ENCODE measurements at places on chromosomes 7 and 10.

DNA sequence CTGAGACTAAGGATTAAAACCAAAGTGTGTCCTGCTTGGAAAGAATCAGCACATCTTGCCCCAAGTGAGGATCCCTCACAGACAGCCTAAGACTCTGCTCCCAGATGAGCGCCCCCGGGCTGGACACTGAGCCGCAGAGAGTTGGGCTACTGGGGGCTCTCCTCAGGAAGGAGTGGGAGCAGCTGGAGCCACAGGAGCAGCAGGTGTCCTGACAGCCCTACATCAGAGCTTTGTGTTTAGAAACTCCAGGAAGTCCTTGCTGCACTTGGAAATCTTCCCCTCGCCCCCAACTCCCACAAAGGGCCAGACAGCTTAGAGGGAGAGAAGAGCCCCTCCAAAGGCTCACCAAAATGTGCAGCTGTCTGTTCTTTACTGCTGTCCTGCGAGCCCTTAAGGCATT is 172.2 kb downstream of the HERPUD2 start:
- no peak for DNase-seq

DNA sequence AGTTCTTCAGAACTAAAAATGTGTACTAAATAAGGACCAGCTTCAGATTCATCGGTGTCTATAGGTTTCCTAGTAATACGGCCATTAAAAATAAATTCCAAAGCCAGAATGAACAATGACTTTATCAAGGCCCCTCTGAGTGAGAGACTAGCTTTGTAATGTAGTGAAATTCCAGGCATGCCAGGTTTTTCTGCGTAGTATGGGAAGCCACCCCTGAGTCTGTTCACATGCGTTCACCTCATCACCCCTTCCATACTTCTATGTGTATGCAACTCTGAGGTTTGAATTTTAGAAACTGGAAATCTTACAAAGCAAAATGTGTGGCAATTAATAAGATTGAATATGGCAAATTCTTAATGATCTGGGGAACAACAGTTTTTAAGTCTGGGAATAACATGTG is 24.5 kb downstream of the RNF32 start:
- DNase-seq = no peak

DNA sequence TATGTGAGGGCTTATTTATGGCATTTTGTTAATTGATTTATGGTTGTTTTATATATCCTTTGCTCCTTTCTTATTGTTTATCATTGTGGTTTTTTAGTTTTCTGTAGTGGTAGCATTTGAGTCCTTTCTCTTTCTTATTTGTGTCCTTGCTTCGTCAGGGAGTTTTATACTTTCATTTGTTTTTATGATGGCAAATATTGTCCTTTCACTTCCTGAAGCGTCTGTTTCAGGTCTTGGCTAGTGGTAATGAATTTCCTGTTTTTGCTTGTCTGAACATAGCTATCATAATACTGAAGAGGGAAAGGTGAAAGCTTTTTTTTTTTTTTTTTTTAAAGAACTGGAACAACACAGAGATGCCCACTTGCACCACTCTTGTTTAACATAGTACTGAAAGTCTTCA is 228.2 kb downstream of the ATRNL1 start:
- no peak for DNase-seq

DNA sequence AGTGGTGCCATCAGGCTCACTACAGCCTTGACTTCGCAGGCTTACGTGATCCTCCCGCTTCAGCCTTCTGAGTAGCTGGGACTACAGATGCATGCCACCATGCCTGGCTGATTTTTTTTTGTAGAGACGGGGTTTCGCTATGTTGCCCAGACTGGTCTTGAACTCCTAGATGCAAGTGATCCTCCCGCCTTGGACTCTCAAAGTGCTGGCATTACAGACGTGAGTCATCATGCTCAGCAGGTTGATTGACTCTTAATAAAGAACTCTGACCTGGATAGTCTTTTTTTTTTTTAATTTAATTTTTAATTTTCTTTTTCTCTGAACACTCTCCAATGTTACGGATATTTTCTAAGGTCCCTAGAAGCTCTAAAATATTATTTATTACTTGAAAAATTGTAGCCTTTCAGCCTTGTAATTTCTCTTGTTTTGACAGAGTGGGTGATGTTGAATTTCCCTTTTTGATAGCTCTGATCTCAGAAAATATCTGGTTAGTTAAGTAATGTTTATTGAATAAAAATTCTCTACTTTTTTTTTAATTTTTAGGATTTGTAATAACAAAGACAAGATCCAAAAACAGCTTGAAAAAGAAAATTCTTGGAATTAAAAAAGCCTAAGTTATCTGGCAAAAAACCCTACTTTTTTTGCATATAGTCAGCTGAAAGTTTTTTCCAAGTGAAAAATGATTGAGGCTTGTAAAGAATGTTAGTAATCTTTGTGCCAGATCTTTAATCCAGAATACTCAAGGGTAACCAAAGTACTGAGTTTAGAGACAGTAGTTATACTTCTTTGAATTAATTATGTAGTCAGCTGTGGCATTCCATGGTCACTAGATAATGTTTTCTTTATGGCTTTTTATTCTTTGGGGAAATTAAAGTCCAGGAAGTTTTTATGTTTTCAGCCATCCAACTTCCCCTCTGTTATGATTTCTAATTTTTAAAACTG is 26.7 kb downstream of the TBC1D12 start:
- DNase-seq = no peak

DNA sequence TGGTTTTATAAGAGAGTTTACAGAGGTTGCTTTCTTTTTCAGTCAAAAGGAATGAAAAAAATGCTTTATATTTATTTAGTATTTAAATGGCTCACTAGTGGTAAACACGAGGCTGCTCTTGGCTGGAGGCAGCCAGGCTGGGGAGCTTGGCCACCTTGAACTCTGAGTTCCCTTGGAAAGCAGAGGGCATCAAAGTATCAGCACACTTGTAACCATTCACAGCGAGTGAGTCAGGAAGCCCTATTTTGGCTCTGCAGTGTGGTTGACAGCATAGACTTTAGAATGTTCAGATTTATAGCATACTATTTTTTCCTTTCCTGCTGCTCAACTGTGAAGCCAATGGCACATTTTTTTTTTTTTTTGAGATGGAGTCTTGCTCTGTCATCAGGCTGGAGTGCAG is 51.6 kb downstream of the CYCS start:
- no peak for DNase-seq

GRCh38 chr7:76073335-76073990 is 25.6 kb downstream of the MDH2 start:
- no peak for DNase-seq

DNA sequence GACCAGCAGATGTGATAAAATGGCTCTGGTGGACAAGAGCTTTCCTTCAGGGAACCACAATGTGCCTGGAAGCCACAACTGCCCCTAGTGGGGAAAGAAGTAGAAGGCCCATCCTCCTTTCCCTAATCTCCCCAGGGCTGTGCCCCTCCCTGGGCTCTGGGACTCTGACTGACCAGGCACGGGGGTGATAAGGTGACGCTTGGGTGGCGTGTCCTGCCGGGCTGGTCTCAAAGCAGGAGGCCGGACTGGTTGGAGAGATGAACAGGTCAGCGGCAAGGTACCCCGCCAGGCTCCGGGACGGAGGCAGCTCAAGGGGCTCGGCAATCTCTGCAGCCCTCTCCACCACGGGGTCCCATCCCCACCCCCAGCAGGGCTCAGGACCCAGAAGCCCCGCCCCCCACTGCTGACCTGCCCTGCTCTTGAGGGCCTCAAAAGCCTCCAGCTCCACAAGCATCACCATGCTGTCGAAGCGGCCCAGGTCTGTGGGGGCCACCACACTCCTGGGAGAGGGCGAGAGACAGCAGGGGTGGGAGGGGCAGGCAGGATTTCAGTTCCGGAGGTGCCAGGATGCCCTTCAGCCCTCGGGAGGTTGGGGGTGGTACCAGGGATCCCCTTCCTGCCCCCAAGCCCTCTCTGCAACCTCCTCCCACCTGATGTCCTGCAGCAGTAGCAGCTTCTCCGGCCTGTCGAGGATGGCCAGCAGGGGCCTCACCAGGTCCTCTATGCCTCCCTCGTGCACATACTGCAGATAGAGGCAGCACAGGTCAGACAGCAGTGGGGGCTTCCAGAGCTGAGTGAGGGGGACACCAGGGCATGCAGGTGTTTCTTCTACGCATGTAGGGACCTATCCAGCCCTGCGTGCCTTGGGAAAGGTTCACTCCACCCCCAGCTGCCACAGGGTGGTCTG is 12.2 kb downstream of the LZTS2 start:
- DNase-seq = no peak

DNA sequence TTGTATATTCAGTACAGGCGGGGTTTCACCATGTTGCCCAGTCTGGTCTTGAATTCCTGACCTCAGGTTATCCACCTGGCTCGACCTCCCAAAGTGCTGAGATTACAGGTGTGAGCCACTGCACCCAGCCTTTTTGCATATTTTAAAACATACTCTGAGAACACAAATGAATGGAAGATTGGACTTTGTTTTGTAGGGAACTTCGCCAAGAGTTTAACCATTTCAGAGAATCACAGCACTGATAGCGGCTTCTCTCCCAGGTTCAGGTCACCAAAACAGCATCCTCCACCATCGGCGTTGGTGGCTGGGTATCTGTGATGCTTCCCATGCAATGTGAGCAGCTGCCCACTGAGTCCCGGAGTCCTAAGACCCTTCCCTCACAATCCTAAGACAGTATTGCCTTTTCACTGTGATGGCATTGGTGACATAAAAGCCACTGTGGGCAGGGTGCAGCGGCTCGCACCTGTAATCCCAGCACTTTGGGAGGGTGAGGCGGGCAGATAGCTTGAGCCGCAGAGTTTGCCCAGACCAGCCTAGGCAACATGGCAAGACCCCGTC is 42.3 kb upstream of the PSAP start:
- no peak for DNase-seq

DNA sequence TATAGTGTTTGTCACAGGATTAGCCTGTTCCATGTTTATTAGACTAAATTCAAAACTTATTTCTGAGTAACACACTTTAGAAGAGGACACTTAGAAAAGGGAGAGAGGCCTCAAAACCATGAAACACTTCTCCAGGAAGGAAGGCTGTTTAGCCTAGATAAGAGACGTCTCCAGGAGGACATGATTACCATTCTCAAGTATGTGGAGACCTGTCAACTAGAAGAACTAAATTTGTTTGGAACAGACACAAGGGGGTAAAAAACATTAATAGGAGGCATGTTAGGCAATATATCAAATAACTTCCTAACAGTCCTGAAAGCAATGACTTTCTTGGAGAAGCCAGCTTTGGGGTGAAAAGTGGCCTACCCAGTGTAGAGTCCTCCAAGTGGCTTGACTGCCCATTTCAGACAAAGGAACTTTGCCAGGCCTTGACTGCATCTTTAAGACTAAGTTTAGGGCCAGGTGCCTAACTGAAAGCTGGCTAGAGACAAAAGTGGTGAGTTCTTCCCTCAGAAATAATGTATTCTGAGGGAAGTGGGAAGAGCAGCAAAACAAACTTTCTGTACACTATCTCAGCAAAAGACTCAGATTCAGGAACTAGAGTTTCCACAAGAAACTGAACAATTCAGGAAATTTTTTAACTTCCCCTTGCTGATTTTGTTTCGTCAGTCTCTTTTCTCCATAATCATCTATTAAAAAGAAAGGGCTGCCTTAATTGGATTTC is 11.8 kb downstream of the NCOA4 start:
- DNase-seq = no peak

DNA sequence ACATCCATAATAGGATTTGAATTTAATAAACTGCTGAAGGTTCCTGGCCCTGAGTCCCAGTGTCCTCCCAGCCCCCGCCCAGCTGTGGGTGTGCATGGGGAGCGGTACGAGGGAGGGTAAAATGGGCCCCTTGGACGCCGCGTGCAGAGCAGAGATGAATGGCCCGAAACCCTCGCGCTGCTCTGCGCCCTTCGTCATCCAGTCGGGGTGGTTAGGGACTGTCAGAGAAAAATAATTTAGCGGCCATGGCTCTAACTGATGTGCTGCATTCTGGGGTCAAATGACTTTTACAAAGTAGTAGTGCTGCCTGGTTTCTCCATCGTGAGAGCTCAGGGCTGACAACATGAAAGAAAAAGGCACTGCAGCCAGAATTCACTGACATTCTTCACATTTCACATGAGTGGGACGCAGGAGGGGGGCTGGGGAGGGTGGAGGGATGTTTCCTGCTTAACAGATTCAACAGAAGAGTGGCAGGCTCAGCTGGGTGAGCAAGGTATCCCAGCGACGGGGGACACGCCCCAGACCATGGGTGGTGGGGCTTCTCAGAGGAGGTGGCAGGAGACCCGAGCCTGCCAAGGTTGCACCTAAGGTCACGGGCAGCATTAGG is 304.5 kb downstream of the WDR37 start:
- DNase-seq = no peak

GRCh38 chr10:122243550-122243949 is 27.5 kb upstream of the BTBD16 start:
- DNase-seq = no peak

DNA sequence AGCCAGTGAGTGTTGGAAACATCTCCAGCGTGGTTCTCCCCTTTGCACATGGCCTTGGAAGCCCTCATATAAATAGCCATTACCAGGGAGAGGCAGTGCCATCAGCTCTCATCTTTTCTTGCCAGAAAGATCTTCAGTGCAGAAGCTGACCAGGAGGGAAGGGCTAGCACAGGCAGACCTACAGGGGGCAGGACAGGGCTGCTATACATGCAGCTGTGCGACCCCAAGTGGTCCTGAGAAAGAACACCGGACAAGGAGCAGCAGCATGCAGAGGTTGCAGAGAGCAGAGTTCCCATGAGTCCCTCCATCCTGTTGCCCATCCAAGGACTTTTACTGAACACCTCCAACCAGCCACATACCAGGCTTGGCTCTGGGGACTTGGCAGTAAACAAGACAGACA is 17.1 kb downstream of the GRID1 start:
- DNase-seq = no peak

GRCh38 chr10:92238586-92239098 is 52.2 kb downstream of the CPEB3 start:
- DNase-seq = no peak
